GM03348 (cell line): ENCODE measurements at places on chromosomes 3 and 15.
A peak's percentile ranks its signal among the peaks of the same experiment; 100 is the strongest.

DNA sequence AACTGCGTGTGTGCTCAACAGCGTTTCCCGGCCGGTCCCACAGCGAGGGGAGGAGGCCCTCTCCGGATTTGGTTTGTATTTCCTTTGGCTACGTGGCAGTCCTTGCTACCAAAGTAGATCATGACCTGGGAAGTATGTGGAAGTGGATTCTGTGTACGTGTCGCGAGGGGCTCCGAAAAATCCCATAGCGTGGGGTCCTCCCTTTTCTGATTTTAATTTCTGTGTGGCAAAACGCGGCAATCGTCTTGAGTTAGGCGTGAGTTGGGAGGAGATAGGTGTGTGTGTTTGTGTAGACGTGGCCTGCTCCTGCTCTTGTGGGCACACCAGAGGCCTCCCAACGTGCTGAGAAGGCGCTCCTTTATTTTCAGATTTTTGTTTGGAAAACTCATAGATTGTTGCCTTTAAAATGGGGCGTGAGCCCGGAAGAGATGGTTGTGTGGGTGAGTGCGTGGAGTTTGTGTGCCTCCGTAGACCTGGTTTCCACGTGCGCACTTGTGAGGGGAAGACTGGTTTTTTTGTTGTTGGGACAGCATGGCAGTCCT lies 1.2 kb downstream of the TRIM71 start:
- no peak for DNase-seq

DNA sequence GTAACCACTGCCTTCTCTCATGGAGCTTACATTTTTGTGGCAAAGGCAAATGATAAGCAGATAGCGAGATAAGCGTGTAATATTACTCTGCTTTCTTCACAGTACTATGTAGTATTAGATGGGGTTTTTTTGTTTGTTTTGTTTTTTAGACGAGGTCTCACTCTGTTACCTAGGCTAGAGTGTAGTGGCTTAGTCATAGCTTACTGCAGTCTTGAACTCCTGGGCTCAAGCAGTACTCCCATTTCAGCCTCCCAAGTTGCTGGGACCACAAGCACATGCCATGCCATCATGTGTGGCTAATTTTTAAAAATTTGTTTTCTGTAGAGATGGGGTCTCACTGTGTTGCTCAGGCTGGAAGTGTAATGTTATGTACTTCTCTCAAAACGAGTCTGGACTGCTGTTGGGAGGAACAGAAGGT lies 22.9 kb downstream of the MBNL1 start:
- DNase-seq: no peak

- DNase-seq: no peak
Measured at GRCh38 chr3:146019508-146019907, 141.5 kb downstream of the PLOD2 start.

DNA sequence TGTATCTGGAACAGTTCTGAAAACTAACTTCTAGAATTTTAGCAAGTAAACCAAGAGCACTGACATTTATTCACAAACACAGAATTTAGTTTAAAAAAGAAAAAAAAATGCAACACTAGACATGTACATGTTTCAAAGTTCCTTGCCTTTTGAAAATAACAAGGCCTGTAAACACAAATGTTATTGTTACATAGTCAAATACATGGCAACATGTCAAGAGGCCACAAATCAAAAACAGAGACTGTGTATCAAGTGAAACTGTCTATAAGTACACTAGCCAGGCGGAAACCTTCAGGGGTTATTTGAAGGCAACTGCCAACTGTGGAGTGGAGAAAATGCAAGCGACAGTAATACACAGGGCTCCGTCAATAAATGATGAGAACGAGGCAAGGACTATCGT lies 547.6 kb downstream of the FOXP1 start:
- DNase-seq: no peak

GRCh38 chr15:68151277-68151676 lies 53.9 kb downstream of the CALML4 start:
- no peak for DNase-seq

- DNase-seq: peak; percentile 95
Measured at GRCh38 chr15:74382004-74382816, 14.8 kb upstream of the CYP11A1 start.

- DNase-seq: no peak
Measured at GRCh38 chr15:43267439-43267838, 711 bp upstream of the TGM5 start.

GRCh38 chr3:147418808-147419701 lies 9.9 kb downstream of the ZIC1 start:
- DNase-seq: peak; percentile 83

GRCh38 chr3:139526146-139526545 lies 13.4 kb downstream of the RBP1 start:
- DNase-seq: no peak

- peak; percentile 91 for DNase-seq
Measured at GRCh38 chr3:43001094-43001553, 22.0 kb downstream of the GASK1A start.

- no peak for DNase-seq
Measured at GRCh38 chr3:191269289-191270085, 59.7 kb upstream of the CCDC50 start.

GRCh38 chr3:170751083-170751898 lies 118.7 kb downstream of the RPL22L1 start:
- DNase-seq: peak; percentile 68

DNA sequence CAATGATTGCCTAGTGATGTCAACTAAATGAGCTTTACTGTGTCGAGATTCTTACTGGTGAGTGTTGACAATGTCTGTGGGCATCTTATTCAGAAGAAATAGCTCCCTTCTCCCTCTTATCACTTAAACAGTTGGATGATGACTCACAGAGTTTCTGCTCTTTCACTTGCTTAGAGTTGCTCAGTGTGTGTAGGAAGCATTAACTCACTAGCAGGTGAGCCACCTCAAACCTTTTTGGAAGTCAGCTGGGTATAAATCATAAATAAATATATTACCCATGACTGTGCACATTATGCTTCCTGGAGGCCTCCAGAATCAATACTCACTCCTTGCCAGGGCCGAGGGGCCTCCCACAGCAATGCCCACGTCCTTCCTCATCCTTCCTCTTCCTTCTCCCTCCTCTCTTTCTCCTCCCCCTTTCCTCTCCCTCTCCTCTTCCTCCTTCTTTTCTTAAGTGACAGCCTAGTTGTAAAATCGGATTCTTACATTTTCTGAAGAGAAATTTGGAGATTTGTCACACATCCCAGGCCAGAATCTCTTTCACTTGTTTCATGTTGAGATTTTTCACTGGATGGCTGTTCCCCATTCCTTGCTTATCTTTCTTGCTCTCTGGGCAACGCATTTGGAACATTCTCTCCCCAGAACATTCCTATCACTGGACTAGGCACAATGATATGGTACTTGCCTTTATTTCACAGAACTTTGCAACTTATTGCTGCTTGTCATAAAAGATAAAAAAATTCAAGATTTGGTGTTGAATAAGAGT lies 17.5 kb downstream of the SHC4 start:
- DNase-seq: no peak

GRCh38 chr3:53083521-53083920 lies 37.6 kb upstream of the SFMBT1 start:
- DNase-seq: peak; percentile 72

- peak; percentile 6 for DNase-seq
Measured at GRCh38 chr3:138260611-138261010, 69.0 kb downstream of the NME9 start.

GRCh38 chr15:85702321-85703101 lies 92.2 kb downstream of the KLHL25 start:
- DNase-seq: peak; percentile 11

DNA sequence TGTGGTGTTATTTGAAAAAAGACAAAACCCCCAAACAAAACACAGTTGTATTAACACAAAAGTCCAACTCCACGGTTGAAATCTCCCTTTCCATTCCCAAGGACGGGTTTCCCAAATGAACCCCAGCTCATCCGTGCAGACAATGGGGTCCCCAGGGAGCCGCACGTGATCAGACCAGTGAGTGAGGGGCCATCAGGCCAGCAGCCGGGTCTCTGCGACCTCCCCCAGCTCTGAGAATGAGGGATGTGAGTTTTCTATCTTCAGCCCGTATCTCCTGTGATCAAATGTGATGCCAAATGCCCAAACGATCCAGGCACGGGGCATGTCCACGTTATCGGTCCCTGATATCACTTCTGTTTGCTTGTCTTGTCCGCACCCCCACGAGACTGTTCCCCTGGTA lies 138.0 kb downstream of the OPA1 start:
- no peak for DNase-seq

GRCh38 chr3:134055661-134056060 lies 25.9 kb upstream of the SLCO2A1 start:
- no peak for DNase-seq

- DNase-seq: no peak
Measured at GRCh38 chr15:96362011-96362754, 31.7 kb downstream of the NR2F2 start.

GRCh38 chr15:29668120-29668602 lies 154.1 kb downstream of the TJP1 start:
- peak; percentile 80 for DNase-seq

DNA sequence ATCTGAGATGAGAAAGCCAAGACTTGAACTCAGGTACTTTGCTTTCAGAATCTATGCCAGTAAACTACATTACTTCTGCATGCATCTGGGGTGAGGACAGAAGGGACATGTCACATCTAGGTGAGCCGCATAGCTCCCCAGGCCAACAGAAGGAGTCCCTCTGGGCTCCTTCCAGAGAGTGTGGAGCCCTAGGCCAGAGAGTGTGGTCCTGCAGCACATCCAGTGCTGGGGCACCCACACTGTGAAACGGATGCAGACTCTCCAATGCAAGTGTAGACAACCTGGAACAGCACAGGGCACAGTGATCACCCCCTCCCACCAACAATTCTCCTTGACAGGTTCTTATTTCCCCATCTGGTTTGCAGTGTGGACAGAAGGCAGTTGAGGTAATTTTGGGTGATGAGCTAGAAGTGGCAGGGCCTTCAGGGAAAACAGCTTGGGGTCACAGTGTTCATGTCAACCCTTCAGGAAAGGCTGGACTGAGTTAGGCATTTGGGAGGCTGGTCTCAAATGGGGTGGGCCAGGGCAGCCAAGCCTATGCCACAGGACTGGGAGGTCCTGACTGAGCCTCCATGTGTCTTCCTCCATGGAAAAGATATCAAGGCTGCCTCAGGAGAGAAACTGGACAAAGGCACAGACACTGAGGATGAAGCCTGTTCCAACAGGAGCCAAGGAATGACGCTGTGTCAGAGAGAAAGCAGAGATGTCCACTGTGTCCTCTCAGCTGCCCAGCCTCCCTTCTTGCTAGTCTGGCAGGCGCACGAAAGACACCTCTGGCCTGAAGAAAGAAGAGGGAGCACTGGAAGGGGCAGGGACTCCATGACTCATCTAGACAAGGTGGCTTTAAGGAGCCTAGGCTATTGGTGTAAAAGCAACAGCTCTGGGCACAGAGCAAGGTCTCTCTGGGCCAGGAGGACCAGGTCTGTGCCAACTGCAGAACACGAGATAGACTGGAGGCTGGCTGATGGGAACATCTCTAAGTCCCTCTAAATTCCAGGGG lies 1.7 kb downstream of the PLCD1 start:
- no peak for DNase-seq

DNA sequence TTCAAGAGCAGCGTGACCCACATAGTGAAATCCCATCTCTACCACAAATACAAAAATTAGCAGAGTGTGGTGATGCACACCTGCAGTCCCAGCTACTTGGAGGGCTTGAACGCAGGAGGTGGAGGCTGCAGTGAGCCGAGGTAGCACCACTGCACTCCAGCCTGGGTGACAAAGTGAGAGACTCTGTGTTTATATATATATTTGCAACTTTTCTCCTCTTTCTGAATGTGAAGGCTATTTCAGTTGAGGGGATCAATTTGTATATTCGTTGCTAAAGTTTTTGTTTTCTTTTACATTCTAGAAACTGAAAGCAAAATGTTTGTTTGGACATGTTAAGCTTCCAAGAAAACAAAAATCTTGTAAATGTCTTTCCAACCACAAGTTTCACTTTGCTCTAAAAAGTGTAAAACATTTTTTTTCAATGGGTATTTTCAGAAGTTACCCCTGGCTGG lies 29.8 kb upstream of the FAM98B start:
- no peak for DNase-seq

DNA sequence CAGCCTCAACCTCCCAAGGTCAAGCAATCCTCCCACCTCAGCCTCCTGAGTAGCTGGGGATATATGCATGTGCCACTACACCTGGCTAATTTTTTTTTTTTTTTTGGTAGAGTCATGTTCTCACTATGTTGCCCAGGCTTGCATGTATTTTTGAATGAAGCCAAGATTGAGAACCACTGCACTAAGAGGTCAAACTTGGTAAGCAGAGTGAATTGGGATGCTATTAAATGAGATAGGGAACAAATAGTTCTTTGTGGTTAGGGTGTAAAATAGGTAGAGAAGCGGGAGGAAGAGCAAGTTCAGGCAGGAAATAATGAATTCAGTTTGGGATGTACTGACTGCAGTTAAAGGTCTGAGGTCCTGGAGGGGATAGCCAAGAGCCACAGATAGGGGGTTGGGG lies 39.9 kb upstream of the PIAS1 start:
- DNase-seq: no peak

- DNase-seq: peak; percentile 46
Measured at GRCh38 chr3:16618721-16619120, 13.5 kb upstream of the DAZL start.

DNA sequence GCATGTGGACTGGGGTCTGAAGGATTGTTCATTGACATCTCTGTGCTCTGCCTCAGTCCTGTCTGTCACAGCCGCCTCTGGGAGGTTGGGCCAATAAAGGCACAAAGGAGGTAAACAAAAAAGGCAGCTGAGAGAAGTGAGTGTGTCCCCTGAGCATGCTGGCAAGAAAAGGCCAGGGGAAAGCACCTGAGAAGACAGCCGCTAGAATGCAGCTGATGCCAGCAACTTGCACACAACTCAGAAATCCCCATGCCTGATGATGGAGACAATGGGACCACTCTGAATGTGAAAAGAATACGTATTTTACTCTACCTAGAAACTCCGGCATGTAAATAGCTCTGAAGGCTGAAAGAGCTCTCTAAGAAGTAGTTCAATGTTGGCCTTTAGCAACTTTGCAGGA lies 118.7 kb downstream of the KCNH8 start:
- DNase-seq: no peak

DNA sequence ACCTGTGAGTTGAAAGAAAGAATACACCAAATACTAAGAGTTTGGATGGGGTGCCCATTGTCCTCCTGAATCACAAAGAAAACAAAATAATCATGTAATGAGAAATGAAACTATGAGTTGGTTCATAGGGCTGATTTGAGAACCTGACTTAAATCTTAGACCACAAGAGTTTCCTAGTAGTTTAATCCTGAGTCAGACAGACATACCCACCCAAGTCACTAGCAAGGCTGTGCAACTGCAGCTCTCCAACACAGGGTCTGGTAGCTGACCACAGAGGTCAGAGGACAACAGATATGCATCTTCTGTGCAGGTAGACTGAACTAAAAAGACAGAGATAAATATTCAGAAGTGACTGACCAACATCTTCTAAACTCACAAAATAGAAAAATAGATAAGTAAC lies 296.3 kb upstream of the TMCO5A start:
- DNase-seq: no peak
